Stimulated activated CD4-positive, alpha-beta T cell treated with anti-CD3 and anti-CD28 coated beads, Interleukin-15, amount 100 ng/mL, for 1 hour (primary cell): ENCODE measurements at places on chromosomes 7 and 10.

- no peak for DNase-seq
Measured at GRCh38 chr7:128069373-128070364, 38.4 kb upstream of the LRRC4 start.

- no peak for DNase-seq
Measured at GRCh38 chr10:44981172-44982113, 2.8 kb upstream of the DEPP1 start.

- DNase-seq: no peak
Measured at GRCh38 chr10:51743146-51743545, 43.8 kb upstream of the CSTF2T start.

- no peak for DNase-seq
Measured at GRCh38 chr10:96878057-96878456, 46.0 kb downstream of the LCOR start.

DNA sequence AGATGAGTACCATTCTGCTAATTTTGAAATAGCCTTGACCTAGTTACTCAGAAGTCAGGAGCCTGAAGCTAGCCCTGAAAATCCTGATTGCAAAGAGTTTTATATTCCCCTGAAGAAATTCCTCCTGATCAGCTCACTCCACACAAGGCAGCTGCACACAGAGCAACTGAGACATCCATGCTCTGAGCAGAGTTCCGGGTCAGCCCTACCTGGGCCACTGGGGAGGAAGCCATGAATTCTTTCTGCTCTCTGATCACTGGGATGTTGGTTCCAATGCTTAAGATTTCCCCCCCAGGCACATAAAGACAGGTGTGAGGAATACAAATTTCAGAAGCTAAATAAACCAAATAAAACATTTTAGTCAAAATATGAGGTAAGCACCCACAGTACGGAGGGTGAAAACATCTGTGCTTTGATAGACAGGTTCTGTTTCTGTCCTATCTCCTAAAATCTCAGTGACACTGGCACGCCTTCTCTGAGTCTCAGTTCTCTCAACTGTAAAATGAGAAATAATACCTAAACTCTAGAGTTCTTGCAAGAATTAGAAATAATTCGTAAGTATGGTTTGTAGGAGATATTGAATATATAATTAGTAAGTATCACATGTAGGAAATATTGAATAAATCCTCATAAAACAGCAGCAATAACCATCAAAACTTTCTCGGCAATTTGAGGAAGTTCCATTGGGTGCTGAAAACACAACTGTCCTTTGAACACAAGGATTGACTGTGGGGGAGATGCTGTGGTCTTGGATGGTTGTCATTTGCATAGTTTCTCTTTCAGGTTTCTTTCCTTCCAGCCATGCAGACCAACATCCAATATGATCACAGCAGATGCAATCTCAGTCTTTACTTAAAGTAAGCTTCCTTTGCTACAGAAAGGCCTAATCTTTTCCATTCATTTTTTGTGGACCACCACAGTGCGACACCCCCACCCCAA lies 133.0 kb upstream of the TNS3 start:
- no peak for DNase-seq

- DNase-seq: no peak
Measured at GRCh38 chr7:89549768-89550167, 604.5 kb upstream of the STEAP1 start.

- no peak for DNase-seq
Measured at GRCh38 chr10:68572151-68572550, 12.0 kb downstream of the TET1 start.

GRCh38 chr7:36896956-36897590 lies 172.8 kb upstream of the AOAH start:
- DNase-seq: no peak

- DNase-seq: no peak
Measured at GRCh38 chr7:6725003-6725402, 18.3 kb upstream of the ZNF12 start.

DNA sequence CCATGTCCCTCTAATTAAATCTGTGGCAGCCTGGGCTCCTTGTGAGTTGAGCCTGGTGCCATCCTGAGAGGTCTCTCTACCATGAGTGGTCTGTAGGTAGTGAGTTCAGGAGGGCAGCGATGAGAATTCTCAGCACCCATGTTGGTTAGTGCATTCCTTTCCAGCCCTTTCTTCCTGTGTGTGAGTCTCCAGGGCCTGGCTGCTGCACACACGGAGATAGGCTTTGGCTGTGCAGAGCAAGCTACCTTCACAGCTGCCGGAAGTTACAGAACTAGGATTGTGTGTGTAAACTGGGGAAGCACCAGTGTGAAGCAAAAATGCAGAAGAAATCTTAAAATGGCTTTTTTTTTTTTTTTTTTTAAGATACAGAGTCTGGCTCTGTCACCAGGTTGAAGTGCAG lies 358.6 kb downstream of the PAXIP1 start:
- no peak for DNase-seq

- no peak for DNase-seq
Measured at GRCh38 chr10:88853155-88853881, 1.7 kb upstream of the ANKRD22 start.

DNA sequence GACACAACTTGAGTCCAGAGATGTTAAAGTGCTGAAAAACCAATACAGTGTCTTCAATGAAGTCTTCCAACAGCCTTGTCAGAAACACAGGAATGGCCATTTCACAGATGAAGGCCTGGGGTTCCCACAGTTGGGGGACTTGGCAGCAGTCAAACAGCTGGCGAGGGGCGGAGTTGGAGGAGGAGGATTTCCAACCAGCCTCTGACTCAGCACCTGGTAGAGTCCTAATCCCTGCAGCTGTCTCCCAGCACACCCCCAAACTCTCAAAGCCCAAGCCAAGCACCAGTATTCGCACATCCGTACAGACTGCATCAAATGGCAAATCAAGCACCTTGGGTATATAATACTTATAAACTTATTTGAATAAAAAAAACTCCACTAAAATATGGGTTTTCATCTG lies 28.0 kb downstream of the CTBP2 start:
- no peak for DNase-seq

- DNase-seq: no peak
Measured at GRCh38 chr10:85720931-85721590, 645.5 kb downstream of the GRID1 start.

GRCh38 chr10:124616040-124616835 lies 127.9 kb downstream of the FAM53B start:
- no peak for DNase-seq

DNA sequence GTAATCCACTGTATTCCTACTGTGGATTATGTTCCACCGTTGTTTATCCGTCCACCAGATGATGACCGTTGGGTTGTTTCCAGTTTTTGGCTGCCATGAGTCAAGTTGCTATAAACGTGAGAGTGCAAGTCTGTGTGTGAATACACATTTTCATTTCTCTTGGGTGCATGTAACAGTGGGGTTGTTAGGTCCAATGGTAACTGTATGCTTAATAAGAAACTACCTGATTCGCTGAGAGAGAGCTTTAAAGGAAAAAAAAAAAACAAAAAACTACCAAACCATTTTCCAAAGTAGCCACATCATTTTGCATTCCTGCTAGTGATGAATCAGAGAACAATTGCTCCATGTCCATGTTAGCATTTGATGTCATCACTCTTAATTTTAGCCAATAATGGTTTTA lies 15.9 kb downstream of the UBN2 start:
- DNase-seq: no peak

DNA sequence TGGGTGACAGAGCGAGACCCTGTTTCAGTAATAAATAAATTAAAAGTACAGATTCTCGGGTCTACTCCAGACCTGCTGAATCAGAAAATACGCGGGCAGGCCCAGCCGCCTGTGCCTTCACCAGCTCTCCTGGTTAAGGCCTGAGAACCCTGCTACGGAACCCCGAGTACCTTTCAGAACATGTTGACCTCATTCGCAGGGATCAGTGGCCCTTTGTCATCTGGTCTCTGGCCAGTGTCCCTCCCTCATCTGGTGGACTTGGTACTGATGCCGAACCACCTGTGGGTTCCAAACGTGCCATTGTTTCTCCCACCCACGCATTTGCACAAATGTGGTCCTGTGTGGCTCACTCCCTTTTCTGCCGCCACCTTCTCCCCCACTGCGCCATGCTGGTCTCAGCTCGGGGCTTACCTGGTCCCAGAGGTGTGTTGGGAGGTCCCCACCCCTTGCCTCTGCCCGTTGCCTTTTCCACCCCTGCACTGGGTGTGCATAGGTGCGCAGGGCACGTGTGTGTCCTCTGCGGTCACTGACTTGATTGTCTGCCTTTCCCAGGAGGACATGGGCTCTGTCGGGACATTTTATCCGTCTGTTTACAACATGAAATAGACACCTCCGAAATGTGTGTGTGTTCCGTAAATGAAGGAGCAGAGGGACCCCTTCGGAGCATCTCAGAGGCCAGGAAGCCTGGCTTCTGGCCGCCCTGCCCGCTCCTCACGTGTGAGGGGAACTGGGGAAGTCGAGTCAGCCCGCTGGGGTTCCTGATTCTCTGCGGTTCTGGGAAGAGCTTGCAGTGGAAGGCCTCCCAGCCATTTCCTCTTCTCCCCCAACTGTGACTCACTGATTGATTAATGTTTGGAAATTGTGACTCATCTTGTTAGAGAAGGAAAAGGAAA lies 135.2 kb downstream of the CUX1 start:
- DNase-seq: no peak

DNA sequence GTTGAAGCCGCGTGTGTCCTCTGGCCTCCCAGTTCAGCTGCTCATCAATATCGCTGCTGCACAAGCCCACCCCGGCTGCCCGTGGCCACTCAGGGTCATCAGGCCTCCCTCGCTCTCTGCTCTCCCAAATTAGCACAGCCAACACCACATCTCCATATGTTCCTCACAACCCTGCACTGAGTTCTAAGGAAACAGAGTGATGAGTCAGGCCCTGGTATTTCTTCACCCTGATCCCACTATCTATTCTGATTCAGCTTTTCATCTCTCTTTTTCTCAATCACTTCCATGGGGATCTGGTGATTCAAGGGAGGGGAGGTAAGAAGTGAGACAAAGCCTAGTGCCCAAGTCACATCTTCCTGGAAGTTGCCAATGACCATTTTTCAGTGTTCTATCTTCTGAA lies 23.8 kb downstream of the CYTH3 start:
- DNase-seq: no peak

DNA sequence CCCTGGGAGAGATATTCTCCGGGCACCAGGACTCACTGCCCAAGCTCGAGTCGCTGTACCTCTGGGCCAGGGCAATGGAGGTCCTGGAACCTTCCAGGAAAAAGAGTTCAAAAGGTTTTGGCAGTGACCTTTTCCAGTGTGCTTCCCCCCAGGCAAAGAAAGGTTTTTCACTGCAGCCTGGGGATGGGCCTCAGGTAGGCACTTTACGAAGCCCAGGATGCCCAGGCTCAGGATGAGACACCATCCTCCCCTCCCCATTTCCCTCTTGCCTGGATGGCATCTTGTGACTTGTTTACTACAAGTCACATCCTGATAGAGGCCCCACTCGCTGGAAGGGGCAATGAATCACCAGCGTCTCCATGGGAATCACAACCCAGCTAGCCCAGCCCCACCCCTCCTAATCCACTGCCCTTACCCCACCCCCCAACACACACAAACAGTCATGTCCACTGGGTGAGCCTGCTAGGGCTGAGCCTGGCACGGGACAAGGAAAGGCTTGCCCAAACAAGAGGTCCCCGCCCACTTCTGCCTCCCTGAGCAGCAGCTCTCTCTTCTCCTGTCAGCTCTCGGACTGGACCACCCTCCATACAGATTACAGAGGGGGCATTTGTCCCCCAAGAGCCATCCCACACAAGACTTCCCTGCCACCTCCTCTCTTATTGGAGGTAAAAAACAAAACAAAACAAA lies 93.8 kb upstream of the SMNDC1 start:
- no peak for DNase-seq

- DNase-seq: no peak
Measured at GRCh38 chr7:39342763-39343162, 223.4 kb upstream of the YAE1 start.

DNA sequence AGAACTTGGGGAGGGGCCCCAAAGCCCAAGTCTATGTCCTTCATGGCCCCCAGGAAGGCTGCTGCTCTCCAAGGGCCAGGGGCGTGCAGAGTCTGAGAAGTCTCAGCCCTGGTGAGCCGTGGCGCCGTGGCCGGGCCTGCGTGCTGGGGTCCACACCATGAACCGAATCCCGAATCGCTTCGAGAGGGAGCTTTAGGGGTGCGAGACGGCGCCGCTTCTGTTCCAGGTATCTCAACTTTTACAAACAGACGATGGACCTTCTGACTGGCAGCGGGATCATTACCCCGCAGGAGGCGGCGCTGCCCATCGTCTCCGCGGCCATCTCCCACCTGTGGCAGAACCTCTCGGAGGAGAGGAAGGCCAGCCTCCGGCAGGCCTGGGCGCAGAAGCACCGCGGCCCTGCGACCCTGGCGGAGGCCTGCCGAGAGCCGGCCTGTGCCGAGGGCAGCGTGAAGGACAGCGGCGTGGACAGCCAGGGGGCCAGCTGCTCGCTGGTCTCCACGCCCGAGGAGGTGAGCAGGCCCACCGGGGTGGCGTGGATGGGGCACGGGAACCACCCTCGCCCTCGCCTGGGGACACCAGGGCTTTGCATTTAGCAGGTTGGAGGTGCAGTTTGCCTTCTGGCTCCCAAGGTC lies 12.7 kb downstream of the STRA8 start:
- DNase-seq: no peak

DNA sequence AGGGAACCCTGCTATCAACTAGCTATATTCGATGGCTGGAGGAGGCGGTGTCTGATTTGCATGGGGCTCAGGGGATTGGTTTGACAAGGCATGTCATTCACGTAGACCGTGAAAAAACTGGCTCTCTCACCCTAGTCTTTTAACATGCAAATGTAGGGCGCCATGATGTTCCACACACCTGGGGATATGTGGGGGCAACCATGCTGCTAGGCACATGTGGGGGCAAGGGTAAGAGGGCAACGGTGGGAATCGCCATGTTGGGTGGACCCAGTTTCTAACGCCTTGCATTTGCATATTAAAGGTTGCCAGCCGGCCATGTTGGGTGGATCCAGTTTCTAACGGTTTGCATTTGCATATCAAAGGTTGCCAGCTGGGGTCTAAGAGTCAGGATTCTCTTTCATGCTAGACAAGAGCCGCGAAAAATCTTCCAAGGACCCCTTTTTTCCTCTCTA lies 419.2 kb upstream of the NFE2L3 start:
- DNase-seq: no peak

DNA sequence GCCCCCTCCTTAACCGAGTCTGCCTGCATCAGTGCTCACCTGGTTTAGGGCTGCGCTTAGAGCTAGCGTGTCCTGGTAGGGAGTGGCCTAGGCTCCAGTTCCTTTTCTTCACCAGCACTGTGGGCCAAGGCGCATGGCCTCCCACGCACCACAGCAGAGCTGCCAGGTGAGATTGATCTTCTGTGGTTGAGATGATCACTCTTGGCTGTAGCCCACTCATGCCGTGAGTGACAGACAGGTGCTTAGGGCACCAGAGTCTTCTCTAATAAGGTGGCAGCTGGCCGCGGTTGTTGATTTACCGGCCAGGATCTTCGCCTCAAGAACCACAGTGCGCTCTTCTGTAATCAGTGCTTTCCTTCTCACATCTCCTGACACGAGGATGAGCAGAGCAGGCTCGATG lies 157.2 kb upstream of the INSYN2A start:
- DNase-seq: no peak

- DNase-seq: no peak
Measured at GRCh38 chr7:98881561-98882315, 3.4 kb downstream of the TRRAP start.
